ENCODE measurements at places on chromosomes 16 and 17.

DNA sequence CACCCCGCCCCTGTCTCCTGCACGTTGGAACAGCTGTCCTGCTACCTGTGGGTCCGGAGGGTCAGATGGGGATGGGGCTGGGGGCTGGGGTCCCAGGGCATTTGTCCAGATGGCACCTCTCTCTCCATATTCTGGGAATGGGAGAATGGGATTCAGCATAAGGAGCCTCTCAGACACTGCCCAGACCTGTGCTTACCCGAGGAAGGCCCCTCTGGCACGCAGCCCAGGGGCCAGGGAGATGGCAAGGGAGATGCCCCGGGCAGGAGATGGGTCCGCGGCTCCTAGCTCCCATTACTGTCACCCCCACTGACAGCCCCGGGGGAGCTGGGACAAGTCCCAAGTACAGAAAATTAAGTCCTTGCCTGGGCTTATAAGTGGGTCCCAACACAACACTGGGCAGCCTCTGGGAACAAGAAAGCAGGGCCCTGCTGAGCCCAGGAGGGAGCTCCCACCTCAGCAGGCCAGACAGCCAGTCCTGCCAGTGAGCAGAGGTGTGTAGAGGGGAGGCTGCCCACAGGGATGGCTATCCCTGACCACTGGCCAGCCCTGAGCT is 1.8 kb downstream of the VASN start:
- DNase-seq = no peak

GRCh38 chr17:58970609-58971450 is 135.8 kb downstream of the TRIM37 start:
- no peak for DNase-seq

DNA sequence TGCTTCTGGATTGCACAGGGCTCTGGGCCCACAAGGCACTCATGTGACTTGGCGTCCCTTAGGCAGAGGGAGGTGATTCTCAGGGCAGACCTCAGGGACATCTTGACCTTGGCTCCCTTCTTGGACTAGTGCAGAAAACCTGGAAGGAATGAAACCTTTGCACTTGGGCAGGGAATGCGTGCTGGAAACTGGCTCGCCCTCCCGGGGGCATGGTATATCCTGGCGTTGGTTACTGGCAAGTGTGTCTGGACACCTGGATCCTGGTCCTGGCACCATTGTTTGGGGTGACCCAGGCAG is 63.5 kb upstream of the LGALS9 start:
- no peak for DNase-seq

DNA sequence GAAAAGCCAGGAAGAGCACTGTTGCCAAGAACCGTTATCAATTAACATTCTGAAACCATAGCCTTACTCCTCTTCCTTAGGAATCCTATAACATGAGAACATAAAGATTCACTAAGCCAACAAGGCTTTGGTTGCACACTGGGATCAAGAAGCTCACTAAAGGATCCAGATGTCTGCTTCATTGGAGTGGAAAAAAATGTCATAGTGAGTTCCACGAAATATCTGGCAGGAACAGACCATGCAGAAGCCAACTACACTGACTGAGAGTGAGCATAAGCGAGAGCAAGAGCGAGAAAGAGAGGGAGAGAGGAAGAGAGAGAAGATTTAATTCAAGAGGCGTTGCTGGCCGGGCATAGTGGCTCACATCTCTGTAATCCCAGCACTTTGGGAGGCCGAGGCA is 13.4 kb upstream of the MEIOC start:
- DNase-seq = no peak

DNA sequence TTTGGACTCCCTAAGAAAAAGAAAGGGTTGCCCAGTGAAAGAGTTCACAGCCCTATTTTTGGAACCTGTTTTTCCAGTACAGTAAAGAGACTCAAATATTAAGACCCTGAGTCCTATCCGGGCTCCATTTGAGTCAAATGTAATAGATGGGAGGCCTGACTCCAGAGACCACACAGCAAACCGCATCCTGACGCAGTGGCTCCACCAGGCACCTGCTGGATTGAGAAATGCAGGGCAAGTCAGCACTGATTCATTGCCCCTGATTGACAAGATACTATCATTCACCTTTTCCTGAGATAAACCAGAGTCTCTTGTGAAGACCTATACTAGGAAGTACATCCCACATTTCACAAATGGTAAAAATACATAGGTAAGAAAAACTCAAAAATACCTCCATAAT is 715.7 kb upstream of the SOX9 start:
- DNase-seq = no peak

- DNase-seq = no peak
These were observed 5.0 kb downstream of the IGFBP4 start for GRCh38 chr17:40448213-40448638.

GRCh38 chr17:34390649-34391048 is 27.6 kb upstream of the CCL1 start:
- no peak for DNase-seq

- DNase-seq = no peak
These were observed 191.1 kb upstream of the CIBAR2 start for GRCh38 chr16:85303354-85303883.

- no peak for DNase-seq
These were observed 137.5 kb downstream of the SOCS1 start for GRCh38 chr16:11118479-11118878.

- DNase-seq = no peak
These were observed 126.7 kb upstream of the FOXF1 start for GRCh38 chr16:86383488-86384262.

DNA sequence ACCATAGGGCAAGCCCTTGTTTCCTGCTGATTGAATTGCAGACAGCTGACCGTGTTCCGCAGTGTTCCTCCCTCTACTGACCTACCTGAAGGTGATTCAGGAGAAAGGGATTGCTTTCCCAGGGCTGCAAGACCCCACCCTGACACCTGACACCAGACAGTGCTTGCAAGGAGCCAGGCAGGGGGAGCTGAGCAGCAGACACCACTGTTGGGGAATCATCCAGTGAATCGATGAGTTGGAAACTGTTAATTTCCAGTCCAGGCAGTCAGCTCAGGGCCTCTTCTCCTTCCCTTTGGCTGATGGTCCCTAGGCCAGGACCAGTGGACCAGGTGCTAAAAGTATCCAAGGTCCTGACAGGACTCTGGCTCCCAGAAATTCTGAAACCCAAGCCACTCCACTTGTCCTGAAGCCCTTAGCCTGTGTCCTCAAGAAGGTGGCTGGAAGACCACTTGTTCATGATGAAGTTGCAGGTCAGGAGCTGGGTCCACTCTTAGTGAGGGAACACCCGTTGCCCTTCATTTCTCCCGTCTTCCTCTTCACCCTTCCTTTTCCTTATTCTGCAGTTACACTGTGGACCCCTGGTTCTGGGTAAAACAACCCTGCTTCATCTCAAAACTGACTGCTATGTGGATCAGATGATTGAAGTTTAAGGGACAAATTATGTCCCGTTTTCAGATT is 9.5 kb upstream of the UNK start:
- no peak for DNase-seq

- DNase-seq = no peak
These were observed 81.2 kb downstream of the C16orf95 start for GRCh38 chr16:87235810-87236515.

DNA sequence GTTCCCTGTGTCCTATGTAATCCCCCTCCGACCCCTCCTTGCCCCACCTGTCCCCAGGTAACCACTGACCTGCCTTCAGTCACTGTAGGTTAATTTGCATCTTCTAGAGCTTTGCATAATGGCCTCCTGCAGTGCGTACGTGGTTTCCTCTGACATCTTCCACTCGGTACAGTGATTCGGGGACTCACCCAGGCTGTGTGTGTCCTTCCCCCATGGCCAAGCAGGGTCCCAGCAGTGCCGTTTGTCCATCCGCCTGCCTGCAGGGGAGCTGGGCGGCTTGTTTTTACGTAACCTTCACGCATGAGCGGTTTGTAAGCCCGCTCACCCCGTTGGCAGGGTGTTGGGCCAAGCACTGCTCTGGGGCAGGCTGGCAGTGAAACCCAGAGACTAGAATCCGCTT is 7.9 kb downstream of the MAPK8IP3 start:
- DNase-seq = no peak

GRCh38 chr17:50255766-50256635 is 18.3 kb upstream of the TMEM92 start:
- DNase-seq = no peak

- no peak for DNase-seq
These were observed 9.5 kb downstream of the KNOP1 start for GRCh38 chr16:19708296-19709205.

DNA sequence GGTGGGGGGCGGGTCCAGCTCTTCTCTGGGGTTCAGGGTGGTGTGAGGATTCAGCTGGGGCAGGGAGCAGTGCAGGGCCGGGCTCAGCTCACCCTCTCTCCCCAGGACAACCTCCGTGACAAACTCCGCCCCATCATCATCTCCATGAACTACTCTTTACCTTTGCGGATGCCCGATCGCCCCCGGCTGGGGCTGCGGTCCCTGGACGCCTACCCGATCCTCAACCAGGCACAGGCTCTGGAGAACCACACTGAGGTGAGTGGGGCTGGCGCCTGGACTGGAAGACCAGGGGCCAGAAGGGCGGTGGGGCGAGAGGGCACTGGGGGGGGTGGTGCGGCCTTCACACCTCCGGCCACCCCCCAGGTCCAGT is 18.9 kb upstream of the PDK2 start:
- no peak for DNase-seq

DNA sequence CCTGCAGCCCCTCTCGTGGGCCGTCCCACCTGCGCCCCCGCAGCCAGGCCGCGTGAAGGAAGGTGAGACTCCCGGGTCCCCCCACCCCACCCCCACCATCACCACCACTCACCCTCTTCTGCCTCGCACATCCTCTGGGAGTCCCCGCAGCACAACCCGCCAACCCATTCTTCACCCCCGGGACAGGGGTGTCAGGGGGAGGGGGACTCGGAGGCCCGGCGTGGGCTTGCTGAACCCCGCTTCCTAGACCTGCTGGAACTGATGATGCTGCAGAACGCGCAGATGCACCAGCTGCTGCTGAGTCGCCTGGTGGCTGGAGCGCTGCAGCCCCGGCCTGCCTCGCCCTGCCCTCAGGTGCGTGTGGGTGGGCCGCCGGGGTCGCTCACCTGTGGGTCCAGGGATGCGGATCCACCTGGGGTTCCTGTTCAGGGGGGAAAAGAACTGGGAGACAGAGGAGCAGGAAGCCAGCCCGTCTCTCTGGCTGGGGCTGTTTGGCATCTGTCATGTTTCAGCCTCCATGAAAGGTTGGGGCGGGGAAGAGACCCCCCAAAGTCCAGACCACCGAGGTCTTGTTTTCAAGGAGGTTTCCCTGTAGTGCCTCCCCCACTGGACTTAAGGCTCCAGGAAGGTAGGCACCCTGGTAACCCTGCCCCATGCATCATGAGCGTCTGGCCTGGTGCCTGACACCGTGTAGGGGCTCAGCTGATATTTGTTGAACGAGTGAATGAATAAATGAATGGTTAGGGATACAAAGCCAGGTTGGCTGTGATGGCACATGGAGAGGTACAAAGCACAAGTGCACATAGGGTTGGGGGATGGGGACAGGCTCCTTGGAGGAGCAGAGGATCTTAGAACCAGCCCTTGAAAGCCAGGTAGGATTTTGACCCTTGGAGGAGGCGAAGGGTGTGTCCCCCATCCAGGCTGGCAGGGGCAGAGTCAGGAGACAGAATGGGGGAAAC is 849 bp downstream of the PRR29 start:
- DNase-seq = no peak

- DNase-seq = no peak
These were observed 20.9 kb downstream of the HSD17B2 start for GRCh38 chr16:82055728-82056549.

DNA sequence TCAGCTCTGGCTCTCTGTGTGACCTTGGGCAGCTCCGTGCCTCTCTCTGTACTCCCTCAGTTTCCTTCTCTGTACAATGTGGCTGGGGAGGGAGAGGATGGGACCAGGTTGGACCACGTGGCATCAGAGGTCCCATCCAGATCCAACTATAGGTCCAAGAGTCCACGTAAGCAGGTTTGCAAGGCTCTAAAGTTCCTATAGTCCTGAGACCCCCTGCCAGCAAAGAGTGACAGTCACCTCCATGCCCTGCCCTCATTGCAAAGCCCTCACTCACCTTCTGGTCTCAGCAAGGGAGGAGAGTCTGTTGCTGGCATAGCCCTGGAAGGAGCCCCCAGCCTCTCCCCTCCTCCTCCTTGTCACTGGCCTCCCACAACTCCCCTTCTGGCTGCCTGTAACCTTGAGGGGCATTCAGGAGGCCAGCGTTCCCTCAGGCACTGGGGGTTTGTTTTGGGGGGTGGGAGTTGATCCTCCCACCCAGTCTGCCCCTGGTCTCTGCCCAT is 6.1 kb upstream of the DRC7 start:
- DNase-seq = no peak

GRCh38 chr16:30721606-30722005 is 22.6 kb downstream of the SRCAP start:
- no peak for DNase-seq

- DNase-seq = no peak
These were observed 585 bp downstream of the MT2A start for GRCh38 chr16:56608876-56609462.

GRCh38 chr16:86869288-86870022 is 291.1 kb downstream of the FOXL1 start:
- no peak for DNase-seq

DNA sequence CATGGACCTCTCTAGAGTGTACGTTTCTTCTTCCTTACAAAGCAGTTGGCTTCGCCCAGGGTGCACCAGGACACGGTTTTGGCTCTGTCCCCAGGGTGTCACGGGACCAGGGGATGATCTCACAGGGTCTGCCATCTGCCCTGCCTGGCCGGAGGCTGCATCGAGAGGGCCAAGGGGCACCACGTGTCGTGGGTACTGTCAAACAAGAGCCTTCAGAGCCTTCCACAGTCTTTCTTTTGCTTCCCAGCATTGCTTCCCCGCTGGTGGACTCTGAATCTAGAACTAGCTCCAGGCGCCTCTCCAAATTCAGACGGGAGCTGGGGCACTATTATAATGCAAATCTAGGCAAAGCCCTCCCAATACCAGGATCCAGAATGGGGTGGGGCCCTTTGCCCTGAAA is 47.9 kb downstream of the MAPT start:
- no peak for DNase-seq

GRCh38 chr17:13509527-13509926 is 92.2 kb downstream of the HS3ST3A1 start:
- no peak for DNase-seq

GRCh38 chr16:23934610-23935236 is 98.9 kb downstream of the PRKCB start:
- DNase-seq = no peak

- peak; percentile 13 for DNase-seq
These were observed 61.3 kb upstream of the KIFC3 start for GRCh38 chr16:57863434-57864160.

- DNase-seq = no peak
These were observed 80.7 kb downstream of the TIMM22 start for GRCh38 chr17:1077581-1077985.

- DNase-seq = no peak
These were observed 257.8 kb downstream of the CPPED1 start for GRCh38 chr16:12545792-12546342.

DNA sequence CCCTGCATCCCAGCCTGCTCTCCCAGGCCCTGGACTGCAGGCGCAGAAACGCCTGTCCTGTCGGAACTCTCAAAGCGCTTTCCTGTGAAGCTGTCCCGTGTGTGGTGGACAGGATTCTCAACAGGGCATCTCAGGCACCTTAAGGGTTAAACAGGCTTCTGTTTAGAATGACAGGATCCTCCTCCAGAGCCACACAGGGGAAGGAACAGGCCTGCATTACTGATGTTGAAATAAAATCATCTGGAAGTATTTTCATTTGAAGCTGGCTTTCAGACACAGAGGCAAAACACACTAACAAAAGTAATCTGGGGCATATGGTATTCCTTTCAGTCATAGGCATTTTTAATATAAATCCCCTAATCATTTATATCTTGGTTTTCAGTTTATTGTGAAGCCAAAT is 7.4 kb downstream of the HS3ST3A1 start:
- DNase-seq = no peak
